RPMI7951 (cell line): ENCODE measurements at places on chromosomes 11 and 22. TPM values are rescaled to one million over a fixed set of nuclear protein-coding genes. Genes with fewer than 3 reads are reported as not detected.

The KRTAP5-7 gene
- total RNA-seq: not detected in 2 replicates

The GDPD4 gene
- not detected in 2 replicates for total RNA-seq

DNA sequence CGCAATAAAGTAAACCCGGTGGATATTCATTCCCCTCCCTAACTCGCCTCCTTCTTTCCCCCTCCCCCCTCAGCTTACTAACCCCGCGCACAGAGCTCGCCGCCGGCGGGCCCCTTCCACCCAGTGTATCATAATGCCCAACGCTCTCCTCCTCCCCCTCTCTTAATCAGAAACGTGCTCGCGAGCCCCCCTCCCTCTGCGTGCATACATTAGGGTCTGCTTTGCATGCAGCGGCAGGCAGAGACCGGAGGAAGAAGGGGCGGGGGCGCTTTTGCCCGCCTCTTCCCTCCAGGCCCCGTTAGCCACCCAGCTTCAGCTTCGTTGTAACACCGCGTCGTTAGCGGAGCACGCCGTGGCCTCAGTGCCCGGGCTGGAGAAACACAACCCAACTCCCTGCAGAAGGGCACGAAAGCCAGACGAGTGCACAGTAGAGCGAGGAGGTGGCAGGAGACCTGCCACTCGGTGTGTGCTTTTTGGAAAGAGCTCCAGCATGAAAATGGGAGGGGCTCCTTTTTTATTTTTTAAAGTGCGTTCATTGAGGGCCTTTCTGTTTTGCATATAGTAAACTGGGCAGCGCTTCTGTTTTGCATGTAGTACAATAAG is 901 bp upstream of the KMT2A start:
- peak; percentile 58 for DNase-seq

- DNase-seq: no peak
These were observed 68.5 kb downstream of the PIWIL3 start for GRCh38 chr22:24706054-24706453.

- DNase-seq: no peak
These were observed 47.4 kb downstream of the CHST1 start for GRCh38 chr11:45617871-45618601.

- no peak for DNase-seq
These were observed 13.9 kb downstream of the OR5B3 start for GRCh38 chr11:58392746-58393145.
